GM23338 (cell line): ENCODE measurements at places on chromosomes 5 and 9.

DNA sequence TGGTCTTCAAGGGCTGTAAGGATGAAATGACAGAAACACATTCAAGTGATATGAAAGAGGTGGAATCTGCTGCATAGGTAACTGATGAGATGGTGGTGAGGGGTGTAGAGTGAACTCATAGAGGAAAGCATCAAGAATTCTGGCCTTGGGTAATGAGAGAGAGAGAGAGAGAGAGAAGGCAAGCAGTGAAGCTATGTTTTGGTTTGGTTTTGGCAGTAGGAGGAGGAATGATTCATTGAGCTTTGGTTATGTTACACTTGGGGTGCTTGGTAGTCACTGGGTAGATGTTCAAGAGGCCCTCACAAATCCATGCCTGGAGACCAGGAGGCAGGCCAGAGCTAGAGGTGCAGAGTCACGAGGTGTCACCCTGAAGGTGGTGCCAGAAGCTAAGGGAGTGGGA, 89.5 kb downstream of the EGFLAM start:
- no peak for DNase-seq

GRCh38 chr9:107175041-107175440, 108.0 kb upstream of the RAD23B start:
- DNase-seq, result no peak

GRCh38 chr9:34025062-34025461, 23.6 kb downstream of the UBAP2 start:
- DNase-seq, result no peak

- no peak for DNase-seq
These were observed 128.1 kb downstream of the GADD45G start for GRCh38 chr9:89732939-89733324.

DNA sequence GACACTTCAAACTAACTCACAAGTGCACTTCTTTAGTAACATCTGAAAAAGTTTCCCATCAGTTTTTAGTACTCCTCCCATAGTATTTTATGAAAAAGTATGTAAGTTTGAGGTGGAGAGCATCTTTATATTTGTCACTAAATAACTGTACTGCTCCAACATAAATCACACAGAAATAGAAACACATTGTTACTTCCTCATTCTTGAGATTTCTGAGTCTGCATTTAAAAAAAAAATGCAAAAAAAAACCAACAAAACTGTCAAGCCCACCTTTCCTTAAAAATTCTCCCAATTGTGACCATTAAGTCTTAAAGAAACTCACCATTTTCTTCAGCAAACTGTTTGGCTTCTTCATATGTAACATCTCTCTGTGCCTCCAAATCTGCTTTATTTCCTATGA, 18.7 kb downstream of the RAB14 start:
- DNase-seq, result no peak

GRCh38 chr5:133830281-133830680, 138.1 kb downstream of the C5orf15 start:
- DNase-seq, result no peak

DNA sequence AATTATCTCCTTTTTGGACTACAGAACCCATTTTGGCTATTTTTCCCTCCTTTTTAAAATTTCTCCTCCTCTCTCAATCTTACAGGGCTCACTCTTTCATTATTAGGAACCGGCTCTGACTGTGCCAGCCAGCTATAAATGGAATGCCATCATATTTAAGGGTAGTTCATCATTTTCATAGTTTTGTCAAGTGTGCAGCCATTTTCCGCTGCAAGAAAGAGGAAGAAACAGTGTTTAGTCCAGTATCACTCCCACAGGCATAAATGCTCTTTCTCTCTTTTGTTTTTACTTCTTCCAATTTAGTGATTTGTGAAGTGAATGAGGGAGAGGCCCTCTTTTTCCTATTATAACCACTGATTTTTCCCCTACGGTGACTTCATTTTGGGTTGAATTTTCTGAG, 290.0 kb downstream of the NR3C1 start:
- no peak for DNase-seq

- DNase-seq, result no peak
These were observed 218.9 kb downstream of the DIRAS2 start for GRCh38 chr9:90423661-90424193.

DNA sequence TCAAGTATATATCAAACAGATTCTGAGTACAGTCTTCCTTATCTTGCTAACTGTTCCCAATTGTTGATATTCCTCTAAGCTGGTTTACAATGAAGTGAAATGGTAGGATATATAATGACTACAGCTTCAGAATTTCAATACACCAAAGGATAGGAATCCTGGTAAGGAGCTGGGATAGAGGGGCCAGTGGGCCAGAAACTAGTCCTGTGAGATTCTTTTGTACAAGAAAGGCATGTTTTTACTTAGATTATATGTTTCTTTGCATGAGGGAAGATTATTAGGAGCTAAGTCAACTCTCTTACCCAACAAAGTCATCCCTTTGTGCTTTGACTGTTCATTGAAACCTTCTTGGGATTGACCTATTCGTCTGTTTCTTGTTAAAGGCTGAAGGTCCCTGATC, 435.7 kb downstream of the PLK2 start:
- no peak for DNase-seq

- no peak for DNase-seq
These were observed 654.3 kb downstream of the ANXA1 start for GRCh38 chr9:73805853-73806458.

- no peak for DNase-seq
These were observed 7.0 kb upstream of the IL3 start for GRCh38 chr5:132053483-132053882.

- DNase-seq, result peak; percentile 47
These were observed 63.6 kb downstream of the NUDT12 start for GRCh38 chr5:103498800-103499551.

GRCh38 chr9:22446950-22447617, 460 bp downstream of the DMRTA1 start:
- peak; percentile 82 for DNase-seq

GRCh38 chr9:110942522-110942921, 95.7 kb downstream of the LPAR1 start:
- no peak for DNase-seq

DNA sequence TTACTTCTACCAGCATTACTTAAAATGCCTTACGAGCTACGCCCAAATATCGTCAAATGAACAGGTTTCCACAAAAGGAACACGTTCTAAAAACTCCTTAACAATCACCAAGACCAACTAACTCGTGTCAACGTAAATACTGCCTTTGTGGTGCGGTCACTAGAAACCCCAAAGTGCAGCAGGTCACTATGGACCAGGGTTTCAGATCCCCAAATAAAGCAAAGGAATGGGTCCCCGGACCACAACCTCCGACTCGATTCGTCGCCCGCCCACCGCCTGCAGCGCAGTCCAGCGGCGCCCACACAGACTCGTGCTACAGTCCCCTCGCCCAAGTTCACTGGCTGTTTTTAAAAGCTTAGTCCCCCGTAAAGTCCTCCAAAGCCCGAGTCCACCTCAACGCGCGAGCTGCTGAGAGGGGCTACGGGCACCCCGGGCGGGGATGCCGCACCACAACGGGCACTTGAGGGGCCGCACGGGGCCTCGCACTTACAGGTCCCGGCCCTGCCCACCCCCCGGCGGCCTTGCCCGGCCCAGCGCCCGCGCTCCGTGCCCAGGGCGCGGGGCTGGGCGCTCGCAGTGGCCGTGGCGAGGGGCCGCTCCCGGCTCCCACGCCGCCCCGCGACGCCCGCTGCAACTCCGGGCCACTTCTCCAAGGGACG, 1.1 kb downstream of the NFIB start:
- peak; percentile 61 for DNase-seq

GRCh38 chr5:169742771-169743296, 105.8 kb downstream of the DOCK2 start:
- no peak for DNase-seq

- no peak for DNase-seq
These were observed 20.6 kb downstream of the FAM78A start for GRCh38 chr9:131255676-131256197.

DNA sequence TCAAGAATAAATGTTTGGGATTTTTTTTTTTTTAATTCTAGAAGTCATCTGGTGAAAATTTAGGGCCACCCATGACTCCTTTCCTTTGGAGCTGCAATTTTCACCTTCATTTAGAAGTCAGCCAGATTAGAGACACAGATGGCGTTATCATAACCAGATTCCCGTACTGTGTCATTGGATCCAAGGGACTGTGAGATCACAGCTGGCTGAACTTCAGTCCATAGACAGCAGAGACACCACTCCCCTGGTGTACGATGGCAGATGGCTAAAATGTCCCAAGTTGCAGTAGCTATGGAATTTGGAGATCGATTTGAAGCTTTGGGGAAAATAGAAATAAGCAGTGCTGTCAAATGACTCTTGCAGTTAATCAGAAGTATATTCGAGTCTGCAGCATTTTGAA, 216.3 kb downstream of the RFK start:
- DNase-seq, result no peak

DNA sequence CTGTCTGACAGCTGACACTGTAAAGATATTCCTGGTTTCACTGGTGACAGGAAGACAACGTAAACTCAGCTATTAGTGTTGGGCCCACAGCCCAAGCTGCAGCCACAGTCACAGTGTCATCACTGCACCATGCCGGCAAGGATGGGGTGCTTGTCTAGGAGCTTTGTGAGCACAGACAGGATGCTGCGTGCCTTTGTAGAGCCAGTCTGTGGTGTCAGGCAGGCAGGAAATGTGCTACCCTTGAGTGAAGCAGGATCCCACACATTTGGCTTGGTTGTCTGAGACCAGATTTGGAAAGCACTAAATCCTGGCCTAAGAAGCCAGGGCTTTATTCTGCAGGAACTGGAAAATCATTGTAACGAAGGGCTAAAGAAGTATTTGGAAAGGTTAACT, 121.6 kb upstream of the ADAMTS16 start:
- DNase-seq, result no peak

GRCh38 chr5:68325065-68325580, 109.6 kb downstream of the PIK3R1 start:
- DNase-seq, result no peak

GRCh38 chr5:154384480-154385235, 61.1 kb upstream of the SAP30L start:
- DNase-seq, result no peak

DNA sequence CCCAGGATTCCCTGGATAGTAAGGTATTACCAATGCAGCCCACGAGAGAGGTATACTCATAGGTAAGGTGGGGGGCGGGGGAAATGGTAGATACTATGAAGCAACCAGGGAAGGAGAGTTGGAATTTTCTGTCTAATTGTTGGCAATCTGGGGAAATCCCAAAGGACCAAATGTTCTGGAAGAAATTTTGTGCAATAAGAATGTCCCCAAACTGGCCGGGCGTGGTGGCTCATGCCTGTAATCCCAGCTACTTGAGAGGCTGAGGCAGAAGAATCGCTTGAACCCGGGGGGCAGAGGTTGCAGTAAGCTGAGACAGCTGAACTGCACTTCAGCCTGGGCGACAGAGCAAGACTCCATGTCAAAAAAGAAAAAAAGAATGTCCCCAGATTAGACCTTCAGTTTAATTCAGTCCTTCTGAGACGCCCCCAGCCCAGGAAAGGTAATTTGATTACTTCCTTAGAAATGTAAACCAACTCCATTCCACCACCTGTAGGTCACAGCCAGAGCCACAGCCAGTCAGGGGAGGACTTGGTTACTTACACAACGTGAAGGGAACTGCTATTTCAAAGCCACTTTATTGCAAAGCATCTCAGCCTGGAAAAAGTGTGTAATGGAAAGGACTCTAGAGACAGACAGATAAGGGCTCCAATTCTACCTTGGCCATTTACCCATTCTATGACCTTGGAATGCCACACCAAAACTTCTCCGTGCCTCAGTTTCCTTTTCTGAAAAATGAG, 50.0 kb upstream of the KLF4 start:
- peak; percentile 80 for DNase-seq

GRCh38 chr5:130068988-130069387, 164.7 kb downstream of the CHSY3 start:
- no peak for DNase-seq

DNA sequence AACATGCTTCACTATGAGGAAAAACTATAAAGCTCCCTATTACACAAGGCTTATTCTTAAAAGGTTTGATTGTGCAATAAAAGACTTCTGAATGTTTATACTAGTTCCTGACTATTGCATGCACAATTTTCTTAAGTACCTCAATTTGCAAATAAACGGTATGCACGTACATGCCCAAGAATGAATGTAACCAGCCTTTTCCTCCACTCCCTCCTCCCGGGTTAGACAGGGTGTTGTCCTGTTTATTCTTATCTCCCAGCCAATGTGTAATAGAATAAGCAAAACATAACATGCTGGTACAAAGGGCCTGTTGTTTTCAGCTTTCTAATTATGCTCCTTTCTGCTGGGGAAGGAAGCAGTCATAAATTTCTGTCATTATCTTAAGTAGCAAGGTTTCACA, 79.1 kb downstream of the AOPEP start:
- DNase-seq, result no peak

- DNase-seq, result no peak
These were observed 61.7 kb downstream of the GLRA1 start for GRCh38 chr5:151862811-151863472.

DNA sequence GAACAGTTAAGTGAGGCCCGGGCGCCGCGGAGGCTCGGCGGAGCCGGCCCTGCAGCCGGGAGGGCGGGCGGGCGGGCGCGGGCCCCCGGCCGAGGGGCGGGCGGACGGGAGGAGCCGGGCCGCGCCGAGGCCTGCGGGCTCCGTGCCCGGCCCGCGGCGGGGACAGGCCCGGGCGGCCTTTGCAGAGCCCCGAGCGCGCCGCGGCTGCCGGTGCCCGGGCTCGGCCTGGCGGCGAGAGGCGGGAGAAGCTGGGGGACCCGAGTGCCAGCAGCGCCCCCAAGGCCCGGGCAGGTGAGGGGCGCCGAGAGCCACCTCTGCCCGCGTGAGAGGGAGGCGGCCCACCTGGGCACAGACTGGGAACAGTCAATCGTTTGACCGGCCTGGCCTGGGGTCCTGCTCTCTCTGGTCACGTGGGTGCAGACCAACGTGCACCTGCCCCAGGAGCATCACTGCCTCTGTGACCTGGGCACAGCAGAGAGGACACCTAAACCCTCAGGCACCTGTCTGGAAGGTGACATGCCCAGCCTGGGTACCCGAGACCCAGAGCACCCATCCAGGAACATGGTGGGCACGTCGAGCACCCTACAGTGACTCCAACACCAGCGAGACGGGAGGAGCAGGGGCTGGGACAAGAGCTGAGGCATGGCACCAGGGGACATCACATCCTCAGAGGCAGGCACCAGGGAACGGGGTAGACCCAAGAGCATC, 531 bp downstream of the MVB12B start:
- DNase-seq, result peak; percentile 50

GRCh38 chr5:170362102-170362501, 27.1 kb downstream of the KCNMB1 start:
- no peak for DNase-seq

DNA sequence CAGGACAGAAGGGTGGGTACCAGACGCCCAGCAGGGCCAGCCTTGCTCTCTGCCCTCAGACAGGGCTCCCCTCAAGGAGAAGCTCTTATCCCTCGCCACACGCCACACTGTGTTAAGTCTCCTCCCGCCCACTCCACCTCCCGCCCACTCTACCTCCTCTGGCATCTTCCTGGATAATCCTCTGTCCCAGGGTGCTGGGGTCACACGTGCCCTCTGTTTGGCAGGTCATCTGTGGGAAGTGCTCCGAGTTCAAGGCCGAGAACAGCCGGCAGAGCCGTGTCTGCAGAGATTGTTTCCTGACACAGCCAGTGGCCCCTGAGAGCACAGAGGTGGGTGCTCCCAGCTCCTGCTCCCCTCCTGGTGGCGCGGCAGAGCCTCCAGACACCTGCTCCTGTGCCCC, 26.0 kb upstream of the SUSD3 start:
- DNase-seq, result no peak
